ENCODE measurements at places on chromosomes 7 and 10.

GRCh38 chr7:33517191-33517590, 387.8 kb downstream of the BBS9 start:
- DNase-seq, result peak; percentile 70

- no peak for DNase-seq
These were observed 37.8 kb downstream of the COBL start for GRCh38 chr7:51278797-51279196.

DNA sequence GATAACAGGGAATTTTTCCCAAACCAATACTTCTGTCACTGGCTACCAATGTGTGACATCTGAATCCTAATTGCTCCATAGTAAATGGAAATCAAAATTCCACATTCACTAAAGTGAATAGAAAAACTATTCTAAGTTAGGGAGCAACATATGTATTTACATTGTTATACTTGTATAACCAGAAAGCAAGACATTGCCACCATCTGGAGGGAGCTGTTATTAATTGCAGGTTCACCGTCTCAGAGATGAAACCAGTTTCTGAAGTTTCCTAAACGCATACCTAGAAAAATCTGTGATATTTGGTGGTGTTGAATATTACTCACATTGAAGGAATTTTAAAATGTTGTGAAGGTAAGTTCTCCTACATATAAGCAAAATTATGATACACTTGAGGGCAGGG, 390.1 kb downstream of the NXPH1 start:
- DNase-seq, result no peak

DNA sequence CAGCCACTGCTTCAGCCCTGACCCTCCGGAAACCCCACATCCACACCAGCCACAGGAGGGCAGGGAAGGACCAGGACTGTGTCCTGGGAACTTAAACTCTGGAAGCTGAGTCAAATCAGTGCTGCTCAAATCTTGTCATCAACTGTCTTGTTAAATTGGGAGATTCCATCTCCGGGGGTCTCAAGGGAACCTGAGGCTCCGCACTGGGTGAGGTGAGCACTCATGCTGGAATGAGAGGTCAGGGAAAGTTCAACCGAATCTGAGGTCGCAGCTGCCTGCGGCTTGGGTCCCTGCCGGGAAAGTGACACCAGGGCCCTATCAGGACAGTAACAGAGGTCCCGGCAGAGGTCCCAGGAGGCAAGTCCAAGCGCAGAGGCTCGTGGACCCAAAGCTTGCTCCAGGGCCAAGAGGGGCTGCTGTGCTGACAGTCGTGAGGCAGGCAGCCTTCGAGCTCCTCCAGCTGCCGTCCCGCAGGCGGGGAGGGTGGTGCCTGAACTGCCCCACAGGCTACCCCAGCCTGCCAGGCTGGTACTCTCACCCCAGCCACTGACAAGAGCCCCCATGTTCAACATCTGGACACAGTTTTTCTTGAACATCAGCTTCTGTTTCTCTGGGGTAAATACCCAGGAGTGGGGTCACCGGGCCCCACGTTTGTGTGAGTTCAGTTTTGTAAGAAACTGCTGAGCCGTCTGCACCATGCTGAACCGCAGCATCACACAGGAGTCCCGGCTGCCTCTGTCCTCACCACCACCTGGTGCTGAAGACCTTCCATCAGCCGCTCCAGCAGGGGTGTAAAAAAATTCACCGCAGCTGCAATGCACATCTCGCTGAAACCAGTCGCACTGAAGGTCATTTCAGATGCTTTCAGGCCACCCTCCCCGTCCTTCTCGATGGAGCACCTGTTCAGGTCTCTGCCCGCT, 101.0 kb downstream of the DIP2C start:
- no peak for DNase-seq

- DNase-seq, result no peak
These were observed 113.5 kb downstream of the CELF2 start for GRCh38 chr10:11131112-11131639.

DNA sequence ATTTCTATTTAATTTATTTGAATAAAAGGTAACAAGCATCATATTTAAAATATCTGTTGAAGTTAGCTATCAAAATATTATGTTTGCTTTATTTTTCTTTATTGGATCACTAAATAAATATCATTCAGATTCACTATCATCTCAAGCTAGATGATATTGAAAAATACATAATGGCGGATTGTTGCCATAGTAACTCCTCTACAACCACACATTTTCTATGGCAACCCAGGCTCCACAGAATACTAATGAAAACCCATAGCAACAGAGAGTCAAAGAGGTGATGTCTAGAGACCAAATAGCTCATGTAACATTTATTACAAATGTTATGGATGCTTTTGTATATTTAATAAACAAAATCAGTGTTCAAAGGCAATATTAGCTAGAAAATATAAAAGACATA, 148.9 kb upstream of the CDK1 start:
- no peak for DNase-seq

GRCh38 chr10:129622736-129623135, 155.7 kb downstream of the MGMT start:
- no peak for DNase-seq

GRCh38 chr7:94874036-94874785, 33.2 kb upstream of the PPP1R9A start:
- DNase-seq, result no peak

GRCh38 chr7:4111166-4111565, 570.9 kb upstream of the FOXK1 start:
- DNase-seq, result no peak

DNA sequence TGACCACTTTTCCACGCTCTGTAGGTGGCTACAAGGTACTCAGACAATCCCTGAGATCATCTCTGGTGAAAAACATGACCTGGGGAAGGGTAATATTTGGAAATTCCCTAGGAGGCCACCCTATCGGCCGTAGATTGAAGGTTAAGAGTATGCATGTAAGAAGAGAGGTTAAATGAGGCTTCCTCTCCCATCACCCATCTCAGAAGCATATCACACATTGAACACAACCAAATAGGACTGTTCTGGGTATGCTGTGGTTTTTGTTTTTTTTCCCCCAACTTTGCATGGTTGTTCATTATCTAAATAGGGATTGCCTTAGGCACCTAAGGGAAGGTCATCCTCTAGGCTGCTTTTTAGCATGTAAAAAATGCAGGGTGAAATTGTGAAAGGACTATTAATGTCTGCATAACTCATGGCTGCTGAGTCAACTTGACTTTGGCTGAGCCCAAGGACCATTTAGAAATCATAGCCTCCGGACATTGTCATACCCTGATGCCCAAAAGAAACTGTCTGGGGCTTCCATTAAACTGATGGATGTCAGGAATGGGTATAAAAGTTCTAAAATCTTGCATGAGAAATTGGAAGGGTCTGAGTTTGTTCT, 24.7 kb upstream of the ST8SIA6 start:
- no peak for DNase-seq

DNA sequence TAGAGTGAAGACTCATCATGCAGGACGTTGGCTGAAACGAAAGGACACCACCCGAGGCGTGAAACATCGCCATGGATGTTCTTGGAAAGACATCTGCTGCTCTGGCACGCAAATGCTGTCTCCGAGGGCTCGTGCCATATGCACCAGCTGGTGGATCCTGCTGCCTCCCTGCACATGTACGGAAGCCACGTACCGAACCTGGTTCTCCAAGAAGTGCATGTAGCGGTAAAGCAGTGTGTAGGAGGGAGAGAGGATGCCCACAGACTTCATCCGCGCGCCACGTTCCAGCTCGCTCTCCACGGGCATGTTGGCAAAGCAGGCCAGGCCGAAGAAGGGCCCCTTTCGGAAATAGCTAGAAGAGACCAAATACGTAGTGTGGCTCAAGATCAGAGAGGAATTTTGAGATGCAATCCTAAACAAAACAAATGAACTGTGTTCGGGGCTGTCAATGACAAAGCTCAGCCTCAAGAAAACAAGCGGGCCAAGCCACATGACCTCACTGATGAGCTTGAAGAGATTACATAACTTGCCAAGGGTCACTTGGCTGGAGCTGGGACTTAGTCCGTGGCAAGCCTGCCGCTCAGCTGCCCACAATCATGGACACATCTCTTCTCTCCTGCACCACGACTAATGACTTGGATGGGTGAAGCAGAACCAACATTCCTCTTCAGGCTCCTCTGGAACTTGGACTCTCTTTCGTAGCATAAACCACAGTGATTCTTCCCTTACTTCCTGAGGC, 16.5 kb downstream of the DENND11 start:
- no peak for DNase-seq

DNA sequence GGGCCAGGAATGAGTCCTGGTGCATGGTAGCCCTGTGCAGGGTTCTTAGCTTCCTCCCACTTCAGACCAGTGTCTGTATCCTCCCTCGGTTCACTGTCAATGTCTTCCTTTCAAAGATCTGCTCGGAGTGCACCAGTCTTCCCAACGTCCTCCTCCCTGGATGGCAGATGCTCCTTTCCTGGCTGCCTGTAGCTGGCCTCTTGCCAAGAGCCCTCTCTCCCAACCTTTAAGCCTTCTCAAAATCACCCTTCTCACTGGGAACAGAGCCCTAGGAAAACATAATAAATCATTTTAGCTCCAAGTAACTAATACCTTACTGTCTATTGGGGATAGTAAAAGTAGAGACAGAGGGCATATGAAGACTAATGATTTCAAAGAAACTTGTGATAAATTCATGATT, 490.6 kb downstream of the CCSER2 start:
- DNase-seq, result peak; percentile 27

DNA sequence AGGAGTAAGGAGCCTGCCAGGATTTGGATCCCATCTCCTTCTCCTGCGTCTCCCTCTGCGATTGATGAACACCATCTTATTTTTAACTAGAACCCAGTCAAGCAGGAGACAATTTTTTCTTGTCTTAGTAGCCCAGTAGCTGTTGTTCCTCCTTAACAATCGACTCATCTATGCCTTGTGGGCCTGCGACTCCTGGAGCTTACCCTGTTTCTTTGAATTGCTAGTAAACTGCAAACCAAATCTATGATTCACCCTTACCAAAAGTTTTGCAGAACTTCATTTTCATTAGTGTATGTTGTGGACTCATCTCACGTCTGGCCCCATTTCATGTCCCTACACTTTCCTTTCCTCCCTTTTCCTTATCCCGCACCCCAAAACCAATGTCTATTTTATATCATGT, 37.7 kb downstream of the TRIL start:
- no peak for DNase-seq

DNA sequence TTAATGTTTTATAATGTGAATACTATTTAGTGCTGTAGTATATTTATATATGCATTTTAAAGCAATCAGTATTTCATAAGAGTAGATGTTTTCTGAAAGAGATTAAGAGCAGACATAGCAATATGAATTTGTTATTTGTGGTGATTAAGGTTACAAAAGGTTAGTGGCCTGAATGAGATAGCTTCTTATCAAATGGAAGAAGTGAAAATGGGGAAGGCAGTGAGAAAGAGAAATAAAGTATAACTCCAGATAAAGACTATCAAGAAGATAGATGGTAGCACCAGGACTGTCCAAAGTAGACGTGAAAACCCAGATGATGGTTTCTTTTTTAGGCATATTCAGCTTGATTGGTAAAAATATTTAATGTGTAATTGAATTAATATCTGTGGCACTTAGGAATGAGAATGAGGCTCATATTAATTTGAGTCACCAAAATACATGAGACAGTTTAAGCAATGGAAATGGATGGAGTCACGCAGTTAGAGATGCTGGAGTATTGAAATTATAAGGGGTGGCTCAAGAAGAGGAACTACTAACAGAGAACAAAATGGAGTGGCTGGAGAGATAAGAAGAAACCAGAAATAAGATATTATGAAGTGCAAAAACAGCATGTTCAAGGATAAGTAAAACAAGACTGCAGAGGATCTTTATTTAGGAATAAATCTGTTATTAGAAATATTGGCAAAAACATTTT, 288.0 kb upstream of the SEMA3C start:
- no peak for DNase-seq

DNA sequence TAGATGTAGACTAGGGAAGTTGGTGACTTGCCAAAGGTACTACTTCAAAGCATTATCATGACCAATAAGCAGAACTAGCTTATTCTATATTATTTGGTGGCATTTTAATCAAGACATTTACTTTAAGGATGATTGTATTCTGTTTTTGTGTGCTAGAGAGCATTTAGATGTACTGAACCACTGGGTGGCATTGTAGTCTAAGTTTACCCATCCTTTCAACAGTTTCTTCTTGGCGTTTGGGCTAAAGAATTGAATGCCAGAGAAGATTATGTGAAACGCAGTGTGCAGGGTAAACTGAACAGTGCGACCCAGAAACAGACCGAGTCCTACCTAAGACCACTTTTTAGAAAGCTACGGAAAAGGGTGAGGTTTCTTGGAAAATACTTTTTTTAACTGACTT, 26.8 kb downstream of the PRPF18 start:
- no peak for DNase-seq

DNA sequence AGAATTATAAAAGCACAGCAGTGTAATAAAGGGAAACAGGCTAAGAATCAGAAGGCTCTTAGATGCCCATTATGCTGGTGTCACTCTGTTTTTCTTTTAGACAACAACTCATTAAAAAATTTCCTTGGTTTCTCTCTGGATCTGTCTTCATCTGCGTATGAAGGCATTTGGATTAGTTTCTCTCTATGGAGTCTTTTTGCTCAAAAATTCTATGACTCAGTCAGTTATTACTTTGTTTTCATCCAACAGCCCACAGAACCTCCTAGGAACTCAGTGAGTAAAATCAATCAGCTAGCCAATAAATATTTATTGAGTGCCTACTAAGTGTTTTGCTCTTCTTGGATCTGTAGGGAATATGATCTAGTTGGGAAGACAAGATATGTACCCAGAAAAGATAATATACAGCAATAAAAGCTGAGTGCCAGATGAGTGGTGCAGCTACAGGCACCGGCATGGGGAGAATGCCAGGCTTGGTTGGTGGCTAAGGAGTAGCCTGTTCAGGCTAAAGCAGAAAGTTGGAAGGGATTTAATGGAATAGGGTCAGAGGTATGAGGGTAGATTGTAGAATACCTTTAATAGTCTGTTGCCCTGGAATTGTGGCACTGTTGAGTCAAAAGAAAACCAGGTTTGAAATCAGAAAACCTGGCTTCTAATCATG, 156.2 kb downstream of the LRRC4 start:
- DNase-seq, result no peak

GRCh38 chr10:48785796-48786195, 101.1 kb downstream of the WDFY4 start:
- DNase-seq, result no peak

- DNase-seq, result no peak
These were observed 27.5 kb downstream of the HOXA1 start for GRCh38 chr7:27068259-27068658.

All from NCI-H1105 (cell line).